Upper lobe of right lung (tissue), 1 donor: ENCODE measurements at places on chromosomes 13 and 19.

GRCh38 chr13:39349391-39349960 is 253.5 kb downstream of the LHFPL6 start:
- H3K36me3 ChIP-seq, result no peaks in the 10 kb centered on the region
- H3K27ac ChIP-seq, result no peak overlapping the region
- no peaks in the 10 kb centered on the region for H3K27me3 ChIP-seq

DNA sequence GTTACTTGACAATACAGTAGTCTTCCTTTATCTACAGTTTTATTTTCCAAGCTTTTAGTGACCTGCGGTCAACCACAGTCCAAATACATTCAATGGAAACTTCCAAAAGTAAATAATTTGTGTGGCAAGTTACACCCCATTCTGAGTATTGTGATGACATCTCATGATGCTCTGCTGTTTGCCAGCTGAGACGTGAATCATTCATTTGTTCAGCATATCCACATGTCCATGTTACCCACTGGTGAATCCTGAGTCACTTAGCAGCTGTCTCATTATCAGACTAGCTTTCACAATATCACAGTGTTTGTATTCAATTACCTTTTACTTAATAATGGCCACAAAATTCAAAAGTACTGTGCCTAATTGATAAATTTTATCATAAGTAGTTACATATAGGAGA is 179.8 kb downstream of the PRR20E start:
- no peak for DNase-seq
- no peak overlapping the region for H3K4me3 ChIP-seq
- H3K27ac ChIP-seq, result no peak overlapping the region
- no peaks in the 10 kb centered on the region for H3K4me1 ChIP-seq
- H3K27me3 ChIP-seq, result no peaks in the 10 kb centered on the region
- no peaks in the 10 kb centered on the region for H3K36me3 ChIP-seq

DNA sequence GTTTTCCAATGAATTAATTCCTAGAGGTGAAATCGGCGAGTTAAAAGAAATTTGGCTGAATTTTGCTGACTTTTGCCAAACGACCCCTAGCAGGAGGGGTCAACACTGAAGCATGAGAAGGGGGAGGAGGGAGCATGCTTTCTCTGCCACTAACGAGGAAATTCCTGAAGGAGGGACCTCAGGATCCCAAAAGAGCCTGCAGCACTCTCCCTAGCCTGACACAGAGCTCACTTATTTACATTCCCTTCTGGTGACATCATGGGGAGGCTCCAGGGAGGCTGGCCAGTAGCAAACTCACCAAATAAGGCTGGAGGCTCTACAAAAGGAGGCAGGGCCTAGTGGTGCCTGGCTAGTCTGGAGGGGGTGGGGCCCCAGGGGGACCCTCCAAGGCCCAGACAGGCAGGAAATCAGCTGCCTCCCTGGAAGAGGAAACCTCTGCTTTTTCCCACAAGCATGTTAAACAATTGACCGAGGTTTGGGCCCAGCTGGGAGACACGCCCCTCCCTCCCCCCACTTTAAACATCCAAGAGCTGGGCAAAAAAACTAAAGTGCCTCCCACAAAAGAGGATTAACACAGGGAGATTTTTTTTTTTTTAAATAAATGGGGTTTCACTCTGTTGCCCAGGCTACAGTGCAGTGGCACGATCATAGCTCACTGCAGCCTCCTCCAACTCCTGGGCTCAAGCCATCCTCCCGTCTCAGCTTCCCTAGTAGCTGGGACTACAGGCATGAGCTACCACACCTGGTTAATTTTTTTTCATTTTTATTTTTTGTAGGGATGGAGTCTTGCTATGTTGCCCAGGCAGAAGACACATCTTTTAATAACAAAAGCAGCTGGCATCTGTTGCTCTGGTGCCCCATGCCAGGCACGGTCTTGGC is 2.1 kb downstream of the DAPK3 start:
- H3K36me3 ChIP-seq, result peaks cover 34% of the 10 kb centered on the region
- peak overlapping the region; percentile 88 for H3K27ac ChIP-seq
- peak overlapping the region; percentile 80 for H3K4me3 ChIP-seq
- no peaks in the 10 kb centered on the region for H3K27me3 ChIP-seq

GRCh38 chr13:21435687-21436151 is 23.4 kb downstream of the ZDHHC20 start:
- peak overlapping the region; percentile 73 for H3K27ac ChIP-seq
- peaks cover 15% of the 10 kb centered on the region for H3K4me1 ChIP-seq
- no peaks in the 10 kb centered on the region for H3K36me3 ChIP-seq
- DNase-seq, result peak; percentile 67

DNA sequence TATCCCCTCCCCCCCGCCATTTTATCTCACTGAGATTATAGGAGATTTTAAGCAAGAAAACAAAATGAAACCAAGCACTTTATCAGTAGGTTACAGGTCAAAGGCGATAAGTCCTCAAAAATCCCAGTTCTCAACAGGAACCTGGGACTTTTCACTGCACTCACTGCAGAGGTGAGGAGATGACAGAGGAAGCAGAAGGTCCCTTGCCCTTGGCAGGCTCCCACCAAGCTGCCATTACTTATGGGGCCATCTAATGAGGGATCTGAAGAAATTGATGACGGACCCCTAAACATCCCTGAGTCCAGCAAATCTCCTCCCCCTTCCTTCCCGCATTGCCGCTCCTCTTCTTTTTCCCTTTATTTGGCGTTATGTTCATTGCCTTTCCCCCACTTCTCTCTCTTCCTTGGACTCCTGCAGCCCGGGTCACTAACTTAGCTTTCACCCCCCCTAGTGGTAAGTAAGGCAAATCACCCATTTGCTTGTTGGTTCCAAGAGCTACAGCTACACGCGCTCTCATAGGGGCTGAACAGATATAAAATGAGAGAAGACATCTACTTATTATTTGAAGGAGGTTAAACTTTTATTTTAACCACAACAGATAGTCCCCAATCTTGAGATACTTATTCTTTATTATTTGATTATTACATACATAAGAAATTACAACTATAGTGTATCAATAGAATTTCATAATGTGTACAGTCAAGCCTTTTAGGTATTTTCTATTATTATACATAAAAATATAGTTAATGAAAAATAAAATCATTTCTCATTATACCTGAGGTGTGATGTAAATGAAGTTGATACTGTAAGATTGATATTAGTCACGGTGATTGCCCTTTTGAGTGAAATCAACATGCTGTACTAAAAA is 52.0 kb upstream of the ARGLU1 start:
- H3K4me1 ChIP-seq, result peaks cover 3% of the 10 kb centered on the region
- no peaks in the 10 kb centered on the region for H3K27me3 ChIP-seq
- H3K4me3 ChIP-seq, result peak overlapping the region; percentile 6

- no peaks in the 10 kb centered on the region for H3K36me3 ChIP-seq
- H3K27ac ChIP-seq, result no peak overlapping the region
- no peaks in the 10 kb centered on the region for H3K27me3 ChIP-seq
- H3K4me1 ChIP-seq, result no peaks in the 10 kb centered on the region
- H3K4me3 ChIP-seq, result no peak overlapping the region
These were observed 260.0 kb downstream of the MYO16 start for GRCh38 chr13:108889324-108889984.
